ENCODE measurements at places on chromosomes 7 and 10.

GRCh38 chr10:88318803-88319202 lies 264.3 kb downstream of the RNLS start:
- DNase-seq, result no peak

DNA sequence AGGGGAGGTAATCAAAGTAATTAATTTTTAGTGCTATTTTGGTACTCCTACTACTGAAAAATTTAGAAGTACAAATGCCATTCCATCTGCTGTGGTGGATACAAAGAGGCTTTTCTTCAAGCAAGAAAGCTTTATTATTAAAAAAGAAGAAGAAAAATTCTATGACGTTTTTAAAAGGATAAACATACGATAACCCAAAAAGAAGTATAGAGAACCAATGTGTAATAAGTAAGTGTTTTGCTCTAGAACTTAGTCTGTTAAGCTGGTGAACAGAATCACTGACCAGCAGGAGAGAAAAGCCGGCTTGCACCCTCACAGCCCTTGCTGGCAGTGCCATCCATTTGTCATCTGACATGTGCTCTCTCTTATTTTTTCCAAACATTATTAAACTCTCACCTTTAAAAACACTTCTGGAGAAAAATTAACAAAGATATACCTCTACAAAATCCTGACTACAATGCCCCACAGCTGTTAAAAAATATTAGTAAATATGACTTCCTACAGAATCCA lies 81.5 kb downstream of the SRPK2 start:
- DNase-seq, result no peak

DNA sequence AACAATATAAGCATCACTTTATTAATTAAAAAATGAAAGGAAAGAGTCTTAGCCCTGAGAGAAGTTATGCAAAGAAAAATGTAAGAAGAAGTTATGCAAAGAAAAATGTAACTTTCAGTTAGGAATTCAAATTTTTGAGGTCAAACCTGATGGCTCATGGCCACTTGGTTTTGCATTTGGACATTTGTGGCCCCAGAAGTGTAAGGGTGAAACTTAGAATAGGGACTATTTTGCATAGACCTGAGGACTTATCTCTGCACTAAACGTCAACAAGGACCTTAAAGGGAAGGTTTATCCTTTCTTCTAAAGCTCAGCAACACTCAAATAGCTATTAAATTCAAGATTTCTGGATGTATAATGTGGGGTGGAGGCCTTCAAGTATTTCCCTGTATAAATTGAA lies 724.5 kb upstream of the POT1 start:
- no peak for DNase-seq

DNA sequence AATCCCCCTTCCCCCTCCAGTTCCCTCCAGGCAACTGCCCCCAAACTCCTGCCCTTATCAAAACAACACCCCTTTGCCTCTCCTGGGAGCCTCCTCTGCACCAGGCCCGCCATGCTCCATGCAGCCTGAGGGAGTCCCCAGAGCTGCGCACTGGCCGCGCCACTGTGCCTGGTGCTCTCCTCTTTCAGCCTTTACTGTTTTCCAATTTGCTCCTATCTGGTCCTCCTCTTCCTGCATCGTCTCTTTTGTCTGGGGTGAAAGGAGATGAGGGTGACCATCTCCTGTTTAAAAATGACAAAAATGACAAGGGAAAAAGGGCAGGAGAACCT lies 165.8 kb upstream of the ADCY1 start:
- no peak for DNase-seq

DNA sequence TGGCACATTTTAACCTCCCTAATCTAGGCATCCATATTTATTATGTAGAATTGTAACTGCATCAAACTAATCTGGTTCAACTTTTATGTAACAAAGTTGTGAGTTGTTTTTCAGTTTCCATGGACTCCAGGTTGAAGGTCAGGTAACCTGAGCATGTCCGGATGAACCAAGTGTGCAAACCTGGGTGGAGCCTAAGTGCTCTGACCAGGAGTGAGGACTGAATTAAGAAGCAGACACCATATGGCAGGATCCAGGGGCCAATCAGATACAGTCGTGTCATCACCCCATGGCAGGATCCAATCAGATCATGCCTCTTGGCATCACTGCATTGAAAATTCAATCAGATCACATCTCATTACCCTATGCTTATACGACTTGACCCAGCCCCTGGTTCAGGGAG lies 41.2 kb upstream of the PHYHIPL start:
- DNase-seq, result no peak

GRCh38 chr7:91811236-91811635 lies 69.3 kb downstream of the MTERF1 start:
- no peak for DNase-seq

DNA sequence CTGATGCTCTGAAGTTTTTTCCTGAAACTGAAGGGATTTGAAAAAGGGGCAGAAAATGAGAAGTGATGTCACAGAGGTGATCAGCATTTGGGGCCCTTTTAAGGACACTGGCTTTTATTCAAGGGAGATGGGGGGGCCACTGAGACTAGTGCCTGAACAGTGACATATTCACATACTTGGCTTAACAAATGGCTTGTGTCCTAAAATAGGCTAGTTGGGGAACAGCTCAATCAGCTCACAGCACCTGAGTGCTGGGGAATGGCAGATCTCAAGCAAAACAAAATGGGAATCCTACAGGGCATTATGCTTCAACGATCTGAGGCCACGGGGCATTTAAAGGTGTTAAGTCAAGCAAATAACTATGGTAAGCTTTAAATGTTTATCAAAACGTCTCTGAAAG lies 90.1 kb downstream of the UBE2H start:
- DNase-seq, result no peak

GRCh38 chr7:133534816-133535215 lies 281.9 kb downstream of the EXOC4 start:
- no peak for DNase-seq

DNA sequence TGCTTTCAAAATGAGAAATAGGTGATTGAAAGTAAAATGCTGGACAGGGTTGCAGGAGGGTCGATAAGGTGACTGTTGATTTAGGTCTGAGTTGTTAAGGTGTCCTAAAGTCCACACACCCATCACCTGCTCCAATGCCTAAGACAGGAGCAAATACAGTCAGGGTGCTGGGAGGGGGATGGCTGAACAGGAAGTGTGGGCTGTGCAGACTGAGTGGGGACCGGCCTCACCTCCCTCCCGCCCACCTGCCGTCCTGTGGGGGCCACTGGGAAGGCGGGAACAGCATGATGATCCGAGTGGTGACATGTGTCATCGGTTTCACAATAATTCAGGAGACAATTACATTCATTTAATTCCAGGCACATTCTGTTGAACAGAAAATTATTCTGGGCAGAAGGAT lies 260.8 kb downstream of the DNAJB6 start:
- DNase-seq, result no peak

DNA sequence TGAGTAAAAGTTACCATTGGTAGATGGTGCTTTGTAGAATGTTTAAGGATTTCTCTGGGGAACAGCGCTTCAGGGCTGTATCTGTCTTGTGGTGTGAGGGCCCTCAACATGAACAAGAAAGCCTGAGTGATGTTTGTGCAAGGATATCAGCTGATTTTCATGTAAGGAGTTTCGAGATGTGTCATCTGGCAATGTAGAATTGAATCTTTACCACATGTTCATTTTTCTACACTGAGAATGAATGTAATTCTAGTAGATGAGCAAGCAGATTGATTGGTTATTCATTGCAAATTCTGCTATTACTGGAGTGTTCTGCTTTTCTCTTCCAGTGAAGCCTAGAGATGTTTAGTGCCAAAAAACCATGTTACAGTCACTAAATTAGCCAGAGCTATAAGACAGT lies 87.7 kb downstream of the ST7 start:
- DNase-seq, result no peak

DNA sequence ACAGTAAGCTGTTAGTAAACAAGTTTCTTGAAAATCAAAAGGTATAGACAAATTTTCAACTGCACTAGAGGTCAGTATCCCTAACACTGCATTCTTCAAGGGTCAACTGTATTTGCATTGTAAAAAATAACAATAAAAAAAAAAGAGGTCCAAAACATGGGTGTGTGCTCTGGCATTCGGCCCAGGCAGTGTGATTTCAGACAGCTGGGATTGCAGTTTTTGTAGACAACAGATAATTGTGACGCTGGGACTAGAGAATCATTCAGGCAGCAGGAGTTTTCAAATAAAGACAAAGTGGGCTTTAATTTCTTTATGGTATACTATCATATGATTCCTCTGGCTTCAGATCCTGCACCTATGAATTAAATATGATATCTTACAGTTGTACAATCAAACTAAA lies 543.2 kb upstream of the SEMA3D start:
- no peak for DNase-seq

- no peak for DNase-seq
Measured at GRCh38 chr10:132497861-132498561, 39.6 kb upstream of the INPP5A start.

DNA sequence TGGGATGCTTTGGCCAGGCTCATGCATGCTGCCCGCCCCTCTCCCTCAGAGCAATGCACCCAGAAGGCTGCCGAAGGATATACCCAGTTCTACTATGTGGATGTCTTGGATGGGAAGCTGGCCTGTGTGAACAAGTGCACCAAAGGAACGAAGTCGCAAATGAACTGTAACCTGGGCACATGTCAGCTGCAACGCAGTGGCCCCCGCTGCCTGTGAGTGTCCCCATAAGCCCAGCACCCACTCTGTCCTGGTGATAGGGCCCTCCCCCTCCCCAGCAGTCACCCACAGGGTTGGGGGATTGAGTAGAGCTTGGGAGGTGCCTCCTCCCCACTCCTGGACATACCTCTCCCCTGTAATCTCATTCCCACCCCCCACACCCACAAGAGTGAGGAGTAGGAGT lies 7.0 kb upstream of the MUC17 start:
- DNase-seq, result no peak

GRCh38 chr7:37068038-37068437 lies 343.7 kb upstream of the AOAH start:
- no peak for DNase-seq

GRCh38 chr7:143256325-143256724 lies 6.9 kb upstream of the GSTK1 start:
- no peak for DNase-seq

Measured in prostate gland (tissue), 2 donors.